ENCODE measurements at places on chromosomes 11 and 22.

GRCh38 chr22:37218399-37218770 is 6.1 kb upstream of the SSTR3 start:
- no peak for DNase-seq

GRCh38 chr22:38505541-38506117 is 482 bp downstream of the DDX17 start:
- peak; percentile 41 for DNase-seq

DNA sequence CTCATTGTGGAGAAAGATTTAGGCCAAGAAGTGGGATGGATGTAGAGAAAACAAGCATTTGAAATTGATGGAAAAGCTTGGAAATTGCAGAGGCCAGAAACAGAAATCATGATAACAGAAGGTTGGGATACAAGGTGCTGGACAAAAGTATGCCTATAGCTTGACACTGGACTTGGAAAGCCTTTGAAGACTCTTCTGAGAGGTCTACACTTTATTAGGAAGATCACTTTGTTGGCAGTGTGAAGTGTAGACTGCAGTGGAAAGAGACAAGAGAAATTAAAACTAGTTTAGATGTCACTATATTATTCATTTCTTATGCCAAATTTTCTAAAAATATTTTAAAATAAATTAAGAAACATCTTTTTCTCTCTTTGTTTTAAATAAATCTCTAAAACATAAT is 59.1 kb downstream of the KIF18A start:
- no peak for DNase-seq

- DNase-seq: no peak
Observed at GRCh38 chr22:41405588-41405987, 23.8 kb downstream of the TEF start.

DNA sequence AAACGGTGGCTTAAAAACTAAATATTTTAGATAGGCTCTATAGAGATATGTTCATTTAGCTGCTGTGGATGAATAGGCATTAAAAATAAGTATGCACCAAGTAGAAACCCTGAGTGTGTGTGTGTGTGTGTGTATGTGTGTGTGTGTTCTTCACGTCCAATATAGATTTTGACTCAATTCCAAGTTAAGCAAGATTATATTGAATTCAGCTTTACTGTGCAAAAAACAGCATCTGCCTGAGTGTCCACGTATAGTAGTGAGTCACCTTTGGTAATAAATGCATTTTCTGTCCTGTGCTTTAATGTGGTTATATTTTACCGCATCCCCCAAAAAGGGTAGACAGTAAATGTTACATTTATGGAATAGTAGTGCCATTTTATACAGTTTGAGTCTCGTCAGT is 71.2 kb downstream of the PDHX start:
- DNase-seq: no peak

- DNase-seq: no peak
Observed at GRCh38 chr22:49365191-49365837, 462.4 kb downstream of the BRD1 start.

DNA sequence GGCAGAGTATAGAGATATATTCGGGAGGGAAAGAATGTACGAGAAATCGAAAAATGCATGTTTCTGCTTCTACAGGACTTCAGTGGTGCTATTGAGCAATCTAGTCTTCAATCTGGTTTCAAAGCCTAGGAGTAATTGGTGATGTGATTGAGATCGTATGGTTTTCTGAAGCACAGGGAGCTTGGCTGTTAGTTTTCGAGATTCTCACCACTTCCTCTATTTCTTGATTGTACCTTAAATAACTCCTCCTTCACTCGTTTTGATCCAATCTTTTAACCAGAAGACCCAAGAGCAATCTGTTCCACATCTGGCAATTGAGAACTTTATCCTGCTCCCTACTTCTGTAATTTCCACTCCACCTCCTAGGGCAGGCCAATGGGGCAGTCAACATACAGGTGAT is 518 bp downstream of the CCDC179 start:
- DNase-seq: no peak

GRCh38 chr11:126054408-126054807 is 8.3 kb downstream of the CDON start:
- DNase-seq: no peak

DNA sequence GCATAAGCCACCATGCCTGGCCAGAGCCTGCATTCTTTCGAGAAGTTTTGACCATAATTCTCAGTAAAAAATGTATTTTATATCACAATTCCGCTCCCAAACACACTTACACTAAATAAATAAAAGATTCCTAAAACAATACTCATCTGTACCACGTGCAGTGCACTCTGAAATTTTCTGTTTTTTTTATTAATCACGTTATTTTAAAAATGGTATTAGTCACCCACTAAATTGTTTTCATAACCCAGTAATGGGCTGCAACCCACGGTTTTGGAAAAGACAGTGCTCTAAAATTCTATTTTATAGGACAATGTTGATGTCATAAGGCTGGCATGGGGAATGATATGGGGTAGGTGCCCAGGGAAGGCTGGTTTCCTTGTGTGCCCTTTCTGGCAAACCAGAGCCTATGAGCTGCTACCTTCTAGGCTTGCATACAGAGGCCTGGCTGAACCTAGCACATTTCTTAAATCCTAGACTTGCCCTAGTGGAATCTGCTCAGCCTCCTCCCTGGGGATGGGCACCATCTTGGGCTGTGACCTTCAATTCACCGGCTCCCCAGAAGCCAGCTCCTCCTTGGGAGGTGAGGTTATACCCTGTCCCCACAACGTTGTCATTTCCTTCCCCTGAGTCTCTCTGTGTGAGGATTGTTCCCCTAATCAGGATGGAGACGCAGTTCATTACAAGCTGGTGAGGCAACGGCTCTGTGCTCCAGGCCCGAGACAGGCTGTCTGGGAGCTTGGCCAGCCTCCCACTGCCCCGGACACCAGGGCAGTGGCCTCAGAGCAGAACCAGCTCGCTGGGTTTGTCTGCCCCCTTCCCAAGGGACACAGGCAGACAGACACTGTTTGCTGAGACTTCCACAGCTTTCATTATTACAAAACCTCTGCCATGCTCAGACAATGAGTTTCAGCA is 116.5 kb upstream of the NAV2 start:
- DNase-seq: no peak

DNA sequence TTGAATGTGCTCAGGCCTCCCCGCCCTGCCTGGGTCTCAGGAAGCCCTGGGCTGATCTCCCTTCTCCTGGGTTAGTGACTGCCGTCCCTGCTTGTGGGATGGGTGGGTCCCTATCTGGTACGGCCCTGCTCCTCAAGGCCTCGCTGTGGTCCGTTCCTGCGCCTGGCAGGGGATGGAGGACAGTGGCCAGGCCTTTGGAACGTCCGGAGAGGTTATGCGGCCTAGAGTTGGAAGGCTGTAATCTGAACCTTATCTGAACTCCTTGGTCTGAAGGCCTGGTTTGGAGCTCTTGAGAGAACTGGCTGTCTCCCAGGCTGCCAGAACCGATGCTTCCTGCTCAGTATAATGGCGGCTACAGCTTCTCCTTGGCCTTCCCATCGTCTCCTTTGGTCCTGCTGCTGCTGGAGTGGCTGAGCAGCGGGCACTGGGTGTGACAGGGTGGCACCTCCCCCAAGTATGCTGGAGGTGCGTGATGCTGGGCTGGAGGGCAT is 72.8 kb downstream of the FLI1 start:
- DNase-seq: no peak

GRCh38 chr11:22634897-22635629 is 9.4 kb upstream of the FANCF start:
- no peak for DNase-seq

GRCh38 chr22:45090497-45090910 is 73.2 kb upstream of the NUP50 start:
- no peak for DNase-seq

DNA sequence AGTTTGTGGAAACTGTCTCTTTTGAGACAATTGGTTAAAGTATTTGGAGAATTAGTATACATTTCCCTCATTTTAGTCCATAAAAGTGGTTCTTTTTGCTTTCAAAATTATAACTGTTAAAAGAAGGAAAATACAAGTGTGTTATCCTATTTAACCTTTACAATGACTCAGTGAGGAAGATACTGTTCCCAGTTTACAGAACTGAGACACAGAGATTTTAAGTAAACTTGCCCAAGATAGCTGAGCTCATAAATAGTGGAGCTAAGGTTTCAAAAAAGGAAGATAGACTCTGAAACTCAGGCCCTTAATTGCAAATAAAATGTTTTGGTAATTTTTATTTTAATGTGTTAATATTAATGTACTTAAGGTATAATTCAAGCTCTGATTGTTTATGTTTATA is 58.9 kb downstream of the DKK3 start:
- no peak for DNase-seq

- no peak for DNase-seq
Observed at GRCh38 chr11:31050061-31050765, 319.3 kb downstream of the DCDC1 start.

GRCh38 chr22:42174062-42174461 is 43.5 kb upstream of the CYP2D6 start:
- no peak for DNase-seq

GRCh38 chr11:65535102-65535501 is 10.2 kb downstream of the SCYL1 start:
- no peak for DNase-seq

DNA sequence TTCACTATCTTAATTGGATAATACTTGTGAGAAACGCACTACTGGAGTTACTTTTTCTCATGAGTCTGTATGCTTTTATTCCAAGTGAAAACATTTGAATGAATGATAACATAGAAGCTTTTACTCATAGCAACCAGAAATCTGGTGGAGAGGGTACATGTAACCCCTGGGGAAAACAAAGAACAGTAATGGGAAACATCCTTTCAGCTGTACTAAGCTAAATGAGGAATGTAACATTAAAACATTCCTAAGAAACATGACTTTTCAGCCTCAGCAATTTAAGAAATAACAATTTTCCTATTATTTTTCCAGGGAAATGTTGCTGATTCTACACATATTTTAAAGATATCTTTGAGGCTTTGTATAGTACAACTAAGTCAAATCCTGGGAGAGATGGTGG is 97.2 kb upstream of the CEP126 start:
- no peak for DNase-seq

- DNase-seq: no peak
Observed at GRCh38 chr11:57751676-57752253, at the start of gene BTBD18. Gene BTBD18, minus strand, starts transcription at chr11:57751819. Its CDS starts 631 bp downstream, at chr11:57751188.

DNA sequence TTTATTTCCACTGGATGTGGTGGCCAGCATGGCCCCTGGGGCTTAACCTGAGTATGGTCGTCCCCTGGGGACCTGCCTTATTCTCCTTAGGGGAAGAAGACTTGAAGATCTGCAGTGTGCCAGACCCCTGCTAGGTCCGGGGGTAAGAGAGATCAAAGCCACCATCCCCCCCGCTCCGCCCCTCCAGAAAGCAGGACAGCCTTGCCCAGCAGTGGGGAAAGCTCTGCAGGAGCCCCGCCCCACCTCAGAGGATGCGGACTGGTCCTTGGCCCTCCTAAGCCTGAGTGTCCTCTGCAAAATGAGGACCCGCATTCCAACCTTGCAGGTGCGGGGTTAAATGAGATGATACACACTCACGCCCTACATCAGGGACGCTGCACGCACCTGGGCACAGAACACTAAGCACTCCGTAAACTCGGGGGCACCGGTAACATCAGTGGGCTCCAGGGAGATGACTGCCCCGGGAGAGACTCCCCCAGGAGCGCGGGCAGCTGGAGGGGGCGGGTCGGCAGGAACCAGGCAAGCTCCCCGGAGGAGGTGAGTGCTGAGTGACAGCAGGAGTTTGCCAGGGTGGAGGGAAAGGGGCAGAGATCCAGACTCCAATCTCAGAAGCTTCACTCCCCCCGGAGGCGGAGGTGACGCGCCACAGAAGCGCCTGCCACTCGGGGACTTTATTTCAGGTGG is 564 bp upstream of the ANO1 start:
- no peak for DNase-seq

GRCh38 chr11:47256374-47256773 is 1.4 kb upstream of the NR1H3 start:
- no peak for DNase-seq

- no peak for DNase-seq
Observed at GRCh38 chr22:41555325-41555982, 5.4 kb upstream of the CSDC2 start.

DNA sequence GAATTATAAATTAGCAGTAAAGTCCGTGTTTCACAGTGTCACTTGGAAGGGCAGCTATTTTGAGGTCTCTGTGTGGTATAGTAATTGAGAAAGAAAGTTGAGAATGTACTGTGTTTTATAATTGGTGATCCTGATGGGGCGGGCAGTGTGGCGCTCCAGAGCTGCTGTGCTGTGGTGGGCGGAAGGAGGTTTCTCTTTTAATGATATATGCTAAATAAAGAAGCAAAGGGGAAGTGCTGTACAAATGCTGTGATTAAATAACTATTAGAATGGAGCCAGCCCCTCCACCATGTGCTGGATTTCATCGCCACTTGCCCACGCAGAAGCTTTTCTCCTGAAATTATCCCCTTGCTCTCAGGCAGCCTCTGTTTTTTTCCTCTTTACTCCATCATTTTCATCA is 24.6 kb downstream of the ATXN10 start:
- DNase-seq: no peak

GRCh38 chr22:39350757-39351688 is 1.2 kb downstream of the SYNGR1 start:
- DNase-seq: no peak

DNA sequence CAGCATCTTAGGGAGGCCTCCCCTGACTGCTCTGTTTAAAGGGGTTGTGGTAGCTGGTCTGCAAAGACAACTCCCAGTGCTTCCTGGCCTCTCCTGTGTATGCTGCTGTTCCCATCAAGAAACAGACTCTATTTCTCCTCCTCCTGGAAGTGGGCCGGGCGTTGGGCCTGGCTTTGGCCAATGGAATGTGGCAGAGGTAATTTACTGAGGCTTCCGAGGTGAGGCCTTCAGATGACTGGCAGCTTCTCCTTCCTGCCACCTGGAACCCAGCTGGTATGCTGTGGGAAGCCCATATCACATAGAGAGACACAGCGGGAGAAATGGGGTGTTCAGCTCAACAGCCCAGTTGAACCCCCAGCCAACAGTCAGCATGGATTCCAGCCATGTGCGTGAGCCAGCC is 25.1 kb upstream of the EIF3D start:
- DNase-seq: no peak

- no peak for DNase-seq
Observed at GRCh38 chr11:95154514-95154913, 64.9 kb downstream of the ENDOD1 start.

- no peak for DNase-seq
Observed at GRCh38 chr11:68455485-68455884, 5.1 kb upstream of the PPP6R3 start.

DNA sequence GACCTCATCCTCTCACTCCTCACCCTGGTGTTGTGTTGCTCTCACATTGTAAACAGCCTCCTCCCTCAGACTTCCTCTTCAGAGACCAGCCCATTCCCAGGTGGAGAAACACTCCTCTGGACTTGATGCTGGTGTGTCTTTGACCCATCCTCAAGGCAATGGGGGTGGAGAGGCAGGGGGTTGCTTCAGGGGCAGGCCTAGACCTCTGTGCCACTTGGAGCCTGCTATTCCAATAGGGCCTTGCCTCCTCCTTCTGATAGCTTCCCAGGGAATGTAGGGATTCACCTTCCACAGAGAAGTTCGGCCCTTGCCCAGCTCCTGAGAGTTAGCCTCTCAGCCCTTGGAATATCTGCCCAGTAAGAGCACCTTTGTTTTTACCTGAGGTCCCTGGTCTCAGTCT is 606.6 kb upstream of the CADM1 start:
- DNase-seq: no peak

Data from cortex of kidney (tissue), 1 donor.